ENCODE measurements at places on chromosomes 5 and 9. TPM values are rescaled to one million over a fixed set of nuclear protein-coding genes. Genes with fewer than 3 reads are reported as not detected.

NPR3 gene
- total RNA-seq: 0.65 TPM

ORM2 gene
- total RNA-seq: not detected

TBC1D13 gene
- 12.4 TPM for total RNA-seq

MYMK gene
- not detected for total RNA-seq

DAB2IP gene
- 70.4 TPM for total RNA-seq

PHF24 gene
- total RNA-seq: 0.99 TPM

MEGF10 gene
- 0.50 TPM for total RNA-seq

BTNL8 gene
- 0.34 TPM for total RNA-seq

TTF1 gene
- total RNA-seq: 17.2 TPM

PKD2L2 gene
- 0.39 TPM for total RNA-seq

SLC1A1 gene
- total RNA-seq: 2.0 TPM

UBAP2 gene
- 49.6 TPM for total RNA-seq

GFI1B gene
- total RNA-seq: not detected

DNA sequence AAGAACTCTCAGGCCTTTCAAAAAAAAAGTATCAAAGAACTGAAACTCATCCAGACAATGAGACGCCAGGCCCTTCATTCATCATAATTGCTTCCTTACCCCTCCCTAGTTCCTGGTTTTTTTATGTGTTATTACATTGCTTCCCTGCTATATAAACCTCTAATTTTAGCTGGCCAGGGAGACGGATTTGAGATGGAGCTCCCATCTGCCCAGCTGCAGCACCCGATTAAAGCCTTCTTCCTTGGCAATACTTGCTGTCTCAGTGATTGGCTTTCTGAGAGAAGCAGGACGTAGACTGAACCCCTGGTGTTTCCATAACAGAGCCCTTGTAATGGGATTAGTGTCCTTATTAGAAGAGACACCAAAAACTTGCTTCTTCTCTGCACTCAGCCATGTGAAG is 62.4 kb downstream of the BARX1 start:
- no peak for DNase-seq

- DNase-seq: no peak
Observed at GRCh38 chr5:127615916-127616315, 33.0 kb upstream of the CTXN3 start.

DNA sequence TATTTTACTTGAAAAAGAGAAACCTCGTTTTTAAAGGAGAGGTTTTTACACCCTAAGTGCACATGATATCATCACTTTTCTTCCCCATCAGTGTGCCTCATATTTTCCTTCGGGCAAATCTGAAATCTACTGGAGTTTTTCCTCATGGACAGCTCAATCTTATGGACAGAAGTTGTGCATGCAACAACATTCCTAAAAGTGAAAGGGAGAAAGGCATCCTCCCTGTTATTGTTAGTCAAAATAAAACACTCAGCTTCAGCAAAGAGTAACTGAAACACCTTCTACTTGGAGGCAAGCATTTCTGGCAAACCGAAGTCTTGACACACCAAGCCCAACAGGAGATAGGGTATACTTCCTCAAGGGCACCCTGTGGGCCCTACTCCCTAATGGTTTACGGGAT is 217.9 kb downstream of the BNC2 start:
- DNase-seq: no peak

- DNase-seq: no peak
Observed at GRCh38 chr5:140106101-140106500, 7.8 kb upstream of the PURA start.

DNA sequence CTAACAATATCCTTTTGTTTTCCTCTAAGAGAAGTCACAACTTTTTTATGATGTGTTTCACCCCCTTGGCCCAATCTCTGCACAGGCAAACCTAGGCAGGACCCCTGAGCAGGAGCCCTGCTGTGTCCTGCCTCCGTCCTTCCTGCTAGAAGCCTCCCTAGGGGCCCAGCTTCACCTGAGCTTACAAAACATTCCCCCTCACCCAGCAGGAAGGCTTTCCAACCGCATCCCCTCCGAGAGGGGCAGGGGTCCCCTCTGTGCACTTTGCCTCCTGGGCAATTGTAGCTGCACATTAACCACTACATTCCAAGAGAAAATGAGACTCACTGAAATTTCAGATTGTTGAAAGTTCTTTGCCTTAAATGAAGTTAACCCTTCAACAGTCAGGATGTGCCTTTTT is 176.2 kb downstream of the IRX2 start:
- peak; percentile 34 for DNase-seq

- DNase-seq: no peak
Observed at GRCh38 chr5:113723021-113723420, 209.5 kb downstream of the YTHDC2 start.

DNA sequence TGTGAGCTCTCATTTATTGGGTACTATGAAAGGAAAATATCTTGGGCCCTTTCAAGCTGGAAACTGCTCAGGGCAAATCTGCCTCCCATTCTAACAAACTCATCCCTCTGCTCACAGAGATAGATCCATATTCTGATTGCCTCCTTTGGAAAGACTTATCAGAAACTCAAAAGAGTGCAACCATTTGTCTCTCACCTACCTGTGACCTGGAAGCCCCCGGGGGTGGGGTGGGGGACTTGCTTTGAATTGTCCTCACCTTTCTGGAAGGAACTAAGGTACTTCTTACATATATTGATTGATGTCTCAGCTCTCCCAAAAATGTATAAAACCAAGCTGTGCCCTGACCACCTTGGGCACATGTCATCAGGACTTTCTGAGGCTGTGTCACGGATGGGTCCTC is 125.3 kb downstream of the ATP10B start:
- peak; percentile 70 for DNase-seq

DNA sequence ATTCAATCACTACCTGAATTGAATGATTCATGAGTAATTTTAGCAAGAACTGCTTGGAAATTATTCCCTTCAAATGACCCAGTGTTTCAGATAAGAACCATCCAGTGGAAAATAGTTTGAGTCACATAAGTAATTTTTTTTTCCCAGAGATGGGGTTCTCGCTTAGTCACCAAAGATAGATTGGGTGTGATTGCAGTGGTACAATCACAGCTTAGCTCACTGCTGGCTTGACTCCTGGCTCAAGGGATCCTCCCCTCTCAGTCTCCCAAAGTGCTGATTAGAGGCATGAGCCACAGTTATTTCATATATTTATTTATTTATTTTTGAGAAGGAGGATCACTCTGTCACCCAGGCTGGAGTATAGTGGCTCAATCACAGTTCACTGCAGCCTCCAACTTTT is 574.5 kb upstream of the ARRDC3 start:
- no peak for DNase-seq

DNA sequence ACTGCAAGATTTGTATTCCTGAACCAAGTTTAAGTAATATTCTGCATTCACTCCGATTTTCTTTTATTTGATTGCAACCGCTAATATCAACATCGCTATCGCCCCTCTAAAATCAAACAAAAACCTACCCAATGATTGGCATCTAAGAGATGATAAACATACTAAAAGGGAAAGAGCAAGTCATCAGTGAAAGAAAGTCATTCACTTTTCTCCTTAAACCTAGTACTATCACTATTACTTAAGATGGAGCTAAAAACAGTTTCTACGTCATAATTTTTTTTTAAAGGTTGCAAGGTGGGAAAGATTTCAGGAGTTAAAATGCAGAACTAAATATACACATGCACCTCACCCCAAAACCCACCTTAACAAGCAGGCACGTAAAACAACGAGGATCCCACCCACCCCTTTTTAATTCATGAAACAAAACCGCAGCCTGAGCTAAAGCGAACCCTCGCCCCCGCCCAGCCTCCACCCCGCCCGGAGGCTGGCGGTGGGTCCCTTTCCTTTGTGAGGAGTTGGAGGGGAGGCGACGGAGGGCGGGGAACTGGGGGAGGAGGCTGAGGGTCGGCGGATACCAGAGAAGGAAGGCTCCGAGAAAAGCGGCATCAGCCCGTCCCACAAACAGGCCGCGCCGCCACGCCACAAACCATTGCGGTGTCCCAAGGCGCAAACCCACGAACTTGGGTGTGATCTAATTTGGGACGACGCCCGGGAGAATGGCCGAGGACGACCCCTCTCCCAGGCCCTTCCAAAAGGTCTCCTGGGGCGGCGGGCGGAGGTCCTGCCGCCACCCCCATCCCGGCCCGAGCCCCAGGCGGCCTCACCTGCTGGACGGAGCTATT is 861 bp downstream of the UBQLN1 start:
- no peak for DNase-seq

- no peak for DNase-seq
Observed at GRCh38 chr5:59768152-59769040, 125.1 kb downstream of the PDE4D start.

DNA sequence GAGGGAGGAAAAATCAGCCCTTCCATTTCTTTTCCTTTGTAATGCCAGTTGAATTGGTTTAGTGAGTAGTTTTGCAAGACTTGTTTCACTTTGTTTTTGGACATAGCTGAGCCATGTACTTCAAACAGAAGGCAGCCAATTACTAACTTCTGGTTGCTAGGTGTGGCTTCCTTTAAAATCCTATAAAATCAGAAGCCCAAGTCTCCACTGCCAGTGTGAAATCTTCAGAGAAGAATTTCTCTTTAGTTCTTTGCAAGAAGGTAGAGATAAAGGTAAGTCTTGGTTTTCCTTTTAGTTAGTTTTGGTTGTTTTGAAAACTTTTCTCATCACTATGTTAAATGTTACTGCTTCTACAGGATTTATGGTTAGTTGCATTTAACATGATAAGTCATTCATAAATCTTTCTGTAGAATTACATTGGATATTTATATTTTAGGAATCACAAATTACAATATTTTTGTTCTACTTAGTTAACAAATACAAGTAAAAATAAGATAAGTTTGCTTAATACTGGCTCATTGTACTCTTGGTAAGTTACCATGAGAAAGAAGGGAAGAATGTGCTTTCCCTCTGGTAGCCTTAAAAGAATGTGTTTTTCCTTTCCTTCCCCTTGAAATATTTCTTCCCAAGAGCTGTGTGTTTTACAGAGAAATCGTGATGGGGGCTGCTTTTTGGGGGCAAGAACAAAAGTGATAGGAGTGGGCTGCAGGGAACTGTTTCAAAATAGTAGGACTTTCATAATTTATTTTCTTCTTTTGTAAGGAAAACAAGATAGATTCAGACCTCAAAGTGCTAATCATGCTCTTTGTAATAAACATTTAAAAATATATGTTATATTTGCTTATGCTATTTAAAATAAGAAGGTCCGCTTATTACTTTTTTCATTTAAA is at the start of gene ANXA1:
Gene ANXA1 (plus strand): TSS at position 213 of the 890 bp plus-strand sequence. CDS start 6,671 bp downstream, outside the sequence.
- DNase-seq: no peak

- no peak for DNase-seq
Observed at GRCh38 chr5:178739452-178740180, 9.2 kb upstream of the ZNF354A start.

DNA sequence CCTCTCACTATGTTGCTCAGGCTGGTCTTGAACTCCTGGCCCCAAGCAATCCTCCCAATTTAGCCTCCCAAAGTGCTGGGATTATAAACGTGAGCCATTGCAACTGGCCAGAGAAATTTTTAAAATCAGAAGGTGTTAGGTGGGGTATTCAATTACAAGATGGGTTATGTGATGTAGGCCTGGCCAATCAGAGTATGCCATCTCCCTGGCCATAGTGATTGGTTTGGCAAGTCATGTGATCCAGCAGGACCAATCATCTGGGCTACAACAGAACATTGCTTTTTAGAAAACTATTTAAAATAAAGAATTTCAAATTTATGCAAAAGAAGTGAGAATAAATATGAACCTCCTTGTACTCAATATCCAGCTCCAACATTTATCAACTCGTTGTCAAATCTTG is 22.4 kb downstream of the NMRK1 start:
- no peak for DNase-seq

- DNase-seq: no peak
Observed at GRCh38 chr5:6216471-6217075, 161.8 kb downstream of the MED10 start.

DNA sequence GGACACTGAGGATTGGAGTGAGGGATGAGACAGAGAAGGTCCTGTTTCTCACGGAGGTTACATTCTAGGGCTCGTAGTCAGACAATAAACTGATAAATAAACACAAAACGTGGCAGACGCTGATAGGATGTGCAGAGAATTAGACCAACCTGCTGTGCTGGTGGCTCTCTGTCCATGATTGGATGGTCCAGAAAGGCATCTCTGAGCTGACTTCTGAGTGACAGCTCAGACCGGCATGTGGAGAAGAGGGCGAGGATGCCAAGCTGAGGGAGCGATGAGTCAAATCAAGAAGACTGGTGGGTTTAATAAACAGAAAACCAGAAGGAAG is 132.3 kb upstream of the TAF11L2 start:
- DNase-seq: no peak

DNA sequence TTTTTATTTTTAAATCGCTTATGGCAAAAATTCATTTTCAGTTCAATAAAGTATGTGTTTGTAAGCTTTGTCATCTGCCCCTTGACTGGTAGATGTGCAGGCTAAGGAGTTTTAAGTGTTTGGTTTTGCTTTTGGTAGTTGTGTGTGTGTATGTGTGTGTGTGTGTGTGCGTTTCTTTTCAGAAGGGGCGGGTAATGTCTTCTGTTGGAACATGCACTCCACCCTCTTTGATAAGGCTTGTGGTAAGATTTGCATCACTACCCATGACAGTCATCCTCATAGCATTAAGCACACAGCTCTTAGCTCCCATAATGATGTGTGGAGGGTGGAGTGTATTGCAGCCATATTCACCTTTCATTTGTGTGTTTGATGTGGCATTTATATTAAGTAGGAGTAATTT is 92.1 kb upstream of the FSD1L start:
- DNase-seq: no peak

DNA sequence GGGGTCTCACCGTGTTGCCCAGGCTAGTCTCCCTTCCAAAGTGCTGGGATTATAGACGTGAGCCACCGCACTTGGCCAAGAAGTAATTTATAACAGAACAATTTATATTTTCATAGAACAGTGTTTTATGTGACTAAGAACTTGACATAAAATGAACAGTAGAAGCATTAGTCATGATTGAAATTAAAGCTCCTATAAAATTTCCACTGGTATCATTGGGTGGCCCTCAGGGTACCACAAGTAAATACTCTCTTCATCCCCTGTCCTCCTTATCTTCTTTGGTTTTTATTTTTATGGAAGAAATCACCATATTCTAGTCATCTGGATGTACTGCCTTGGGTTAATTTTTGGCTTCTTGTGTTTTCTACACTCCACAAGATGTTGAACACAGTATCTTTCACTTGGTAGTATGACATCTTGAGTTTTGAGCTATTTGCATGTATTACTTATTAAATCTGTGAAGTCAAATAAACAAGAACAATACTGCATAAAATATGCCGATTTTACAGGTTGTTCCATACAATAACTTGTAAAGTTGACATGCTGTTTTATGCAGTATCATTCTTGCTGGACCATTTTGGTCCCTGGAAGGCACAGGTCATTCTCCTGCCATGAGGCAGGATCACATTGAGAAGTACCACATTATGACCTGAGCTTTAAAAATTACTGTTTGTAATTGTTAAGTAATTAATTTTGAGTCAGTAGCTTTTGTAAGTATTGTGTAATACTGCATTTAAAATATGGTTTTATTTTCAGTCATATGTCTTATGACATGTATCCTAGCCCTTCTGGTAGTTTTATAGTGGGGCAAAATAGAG is 24.4 kb downstream of the LMNB1 start:
- no peak for DNase-seq

- no peak for DNase-seq
Observed at GRCh38 chr5:81778642-81779041, 27.7 kb upstream of the SSBP2 start.
